ENCODE measurements at places on chromosomes 4 and X. TPM values are rescaled to one million over a fixed set of nuclear protein-coding genes. Genes with fewer than 3 reads are reported as not detected.

GRCh38 chrX:15356444-15356843 is 21.1 kb upstream of the PIGA start:
- no peak for DNase-seq

- DNase-seq: no peak
Observed at GRCh38 chr4:1003271-1004070, 8.0 kb upstream of the FGFRL1 start.

GRCh38 chr4:153931804-153932203 is 142.9 kb upstream of the SFRP2 start:
- no peak for DNase-seq

DNA sequence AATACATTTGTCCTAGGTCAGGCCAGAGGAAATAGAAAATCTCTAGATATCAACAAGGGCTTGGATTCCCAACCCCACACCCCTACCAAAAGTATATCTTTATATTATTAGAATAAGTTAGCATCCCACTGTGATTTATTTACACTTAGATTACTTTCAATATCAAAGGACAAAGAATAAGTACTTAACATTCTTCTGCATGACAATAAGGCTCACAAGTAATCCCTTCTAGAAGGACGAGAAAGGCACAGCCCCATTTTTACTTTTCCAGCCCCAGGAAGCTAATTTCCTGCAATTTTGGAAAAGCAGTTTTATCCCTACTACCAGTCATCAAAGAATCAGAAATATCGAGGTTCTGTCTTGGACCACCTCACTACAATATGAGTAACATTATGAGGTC is 14.1 kb upstream of the SLITRK2 start:
- no peak for DNase-seq

DNA sequence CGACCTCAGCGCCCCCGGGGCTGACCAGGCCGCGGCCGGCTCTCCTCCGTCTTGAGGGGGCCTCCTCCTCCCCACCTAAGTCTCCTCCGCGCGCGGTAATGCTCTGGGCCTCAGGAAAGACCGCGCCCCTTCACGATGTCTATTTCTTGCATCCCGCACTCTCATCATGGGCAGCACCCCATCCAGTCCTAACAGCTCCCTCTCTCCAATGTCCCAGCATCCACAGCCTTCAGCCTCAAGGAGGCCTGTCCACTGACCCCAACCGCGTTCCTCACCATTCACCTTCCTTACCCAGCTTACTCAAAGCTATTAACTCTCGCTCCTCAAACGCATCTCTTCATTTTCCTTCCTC is 77.5 kb downstream of the MAGED4 start:
- DNase-seq: no peak

- DNase-seq: no peak
Observed at GRCh38 chrX:129026202-129026601, 497.1 kb downstream of the SMARCA1 start.

DNA sequence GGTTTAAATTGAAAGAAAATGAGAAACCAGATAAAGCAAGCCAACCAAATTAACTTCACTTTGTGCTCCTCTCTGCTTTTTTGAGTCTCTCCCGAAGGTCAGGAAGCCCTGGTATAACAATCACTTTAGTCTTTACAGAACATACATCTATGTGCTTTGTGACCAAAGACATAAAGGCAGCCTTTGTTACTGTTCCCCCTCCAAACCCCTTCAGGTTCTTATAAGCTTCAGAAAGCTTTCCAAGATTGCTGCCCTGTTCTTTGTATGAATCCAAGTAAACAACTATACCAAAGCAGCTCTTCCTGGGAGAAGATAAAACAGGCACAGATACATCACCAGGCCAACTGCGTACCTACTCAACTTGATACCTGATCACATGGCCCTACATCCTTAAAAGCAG is 28.7 kb downstream of the RLIM start:
- DNase-seq: no peak

The PCDH10 gene
- not detected for total RNA-seq

The NKAP gene
- 20.1 TPM for total RNA-seq

DNA sequence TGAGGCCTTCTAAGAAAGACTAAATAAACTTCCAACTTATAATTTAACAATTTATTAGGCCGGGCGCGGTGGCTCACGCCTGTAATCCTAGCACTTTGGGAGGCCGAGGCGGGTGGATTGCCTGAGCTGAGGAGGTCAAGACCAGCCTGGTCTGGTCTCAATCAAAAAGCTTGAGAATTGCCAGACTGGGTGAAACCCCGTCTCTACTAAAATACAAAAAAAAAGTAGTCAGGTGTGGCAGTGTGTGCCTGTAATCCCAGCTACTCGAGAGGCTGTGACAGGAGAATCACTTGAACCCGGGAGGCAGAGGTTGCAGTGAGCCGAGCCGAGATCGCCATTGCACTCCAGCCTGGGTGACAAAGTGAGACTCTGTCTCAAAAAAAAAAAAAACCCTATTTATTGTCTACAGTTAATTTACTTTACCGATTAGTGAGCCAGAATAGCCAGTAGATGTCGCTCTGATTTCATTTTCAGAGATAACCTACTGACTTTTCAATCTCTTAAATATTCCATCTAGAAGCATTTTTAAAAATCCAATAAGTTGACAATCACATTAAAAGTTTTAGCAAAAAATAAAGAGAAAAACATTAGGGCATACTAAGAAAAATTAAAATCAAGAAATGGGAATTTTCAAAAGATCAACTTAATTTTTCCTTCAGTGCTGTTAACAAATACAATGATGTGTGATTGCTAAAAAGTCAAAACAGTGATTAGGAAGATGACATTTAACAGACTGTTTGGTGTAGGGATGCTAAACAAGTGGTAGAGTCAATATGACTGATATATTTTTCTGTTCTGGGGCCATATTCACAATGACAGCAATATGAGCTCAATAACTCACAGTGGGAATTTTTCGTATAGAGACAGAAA is 4.3 kb upstream of the SHROOM3 start:
- DNase-seq: no peak

GRCh38 chrX:11349661-11350337 is 56.6 kb downstream of the AMELX start:
- no peak for DNase-seq

GRCh38 chr4:101418466-101418865 is 71.1 kb upstream of the PPP3CA start:
- no peak for DNase-seq

The DDX53 gene
- not detected for total RNA-seq

- no peak for DNase-seq
Observed at GRCh38 chr4:73420615-73421014, 15.4 kb upstream of the AFP start.

DNA sequence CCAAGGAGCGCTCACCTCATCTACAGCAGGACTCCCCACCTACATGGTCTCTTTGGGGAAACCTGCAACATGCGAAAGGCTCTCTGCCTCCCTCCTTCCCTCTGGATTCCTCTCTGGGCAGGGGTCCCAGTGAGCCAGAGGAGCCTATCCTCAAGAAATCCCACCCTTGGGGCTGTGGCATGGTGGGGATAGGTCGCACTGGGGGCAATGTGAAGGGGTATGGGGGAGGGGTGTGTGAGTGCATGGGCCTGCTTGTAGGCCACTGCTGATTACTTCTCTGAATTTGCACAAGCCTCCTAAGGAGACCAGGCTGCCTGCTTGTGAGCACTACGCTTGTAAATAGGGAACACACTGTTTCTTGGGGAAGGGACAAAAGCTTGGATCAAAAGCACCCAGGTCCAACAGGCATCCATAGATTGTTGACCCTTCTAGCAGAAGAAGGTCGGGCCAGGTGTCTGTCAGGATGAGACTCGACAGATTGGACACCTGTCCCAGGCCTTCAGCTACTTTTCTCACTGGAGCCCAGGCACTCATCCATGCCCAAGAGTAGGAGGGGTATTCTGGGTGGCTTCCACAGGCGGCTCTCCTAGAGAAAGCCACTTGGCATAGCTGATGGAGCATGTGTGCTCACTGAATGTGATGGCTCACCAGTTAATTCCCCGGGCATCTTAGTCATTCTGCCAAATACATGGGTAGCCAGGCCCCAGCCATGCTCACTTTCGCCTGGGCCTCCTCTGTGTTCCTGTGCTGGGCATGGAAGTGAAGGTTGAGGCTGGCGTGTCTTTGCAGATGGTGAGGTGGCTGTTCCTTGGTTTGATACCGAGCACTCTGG is 75.0 kb downstream of the NBDY start:
- DNase-seq: no peak

The PCYT1B gene
- not detected for total RNA-seq

The PRR32 gene
- not detected for total RNA-seq

The GCNA gene
- 2.5 TPM for total RNA-seq

- no peak for DNase-seq
Observed at GRCh38 chr4:35541888-35542213, 702.5 kb downstream of the ARAP2 start.

DNA sequence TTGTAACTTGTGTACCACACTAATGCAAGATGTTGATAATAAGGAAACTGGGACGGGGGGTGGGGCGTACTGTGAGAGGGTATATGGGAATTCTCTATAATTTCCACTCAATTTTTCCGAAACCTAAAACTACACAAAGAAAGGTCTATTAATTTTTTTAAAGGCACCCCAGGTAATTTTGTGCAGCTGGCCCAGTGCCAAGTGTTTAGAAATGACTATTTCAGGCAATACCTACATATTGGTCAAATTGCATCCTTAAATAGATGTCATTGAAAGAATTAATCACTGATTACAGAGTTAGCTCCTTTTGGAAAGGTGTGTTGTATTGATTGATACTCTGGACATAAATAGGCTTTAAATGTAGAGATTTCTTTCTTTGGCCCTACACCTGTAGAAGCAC is 10.1 kb upstream of the MTMR1 start:
- DNase-seq: no peak

The CENPE gene
- total RNA-seq: 0.97 TPM

DNA sequence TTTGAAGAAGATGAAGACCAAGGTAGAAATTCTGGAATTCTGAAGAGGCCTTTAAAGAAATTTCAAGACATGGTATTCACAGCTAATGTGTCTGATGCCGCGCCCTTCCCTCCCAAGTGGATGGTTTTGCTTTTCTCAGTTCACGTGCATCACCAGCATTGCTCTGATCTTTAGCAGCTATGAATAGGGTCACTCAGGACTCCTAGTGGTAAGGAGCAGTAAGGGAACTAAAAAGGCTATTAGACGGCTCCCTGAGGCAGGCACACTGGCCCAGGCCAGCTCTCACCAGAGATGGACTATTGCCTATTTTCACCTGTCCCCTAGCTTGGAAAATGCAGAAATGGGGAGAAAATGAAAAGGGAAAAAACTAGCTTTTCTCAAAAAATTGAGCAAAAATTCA is 447.5 kb upstream of the RASGEF1B start:
- DNase-seq: no peak

The PABPC5 gene
- total RNA-seq: not detected

The MAGEB10 gene
- total RNA-seq: not detected
